ENCODE measurements at places on chromosomes 6 and 20.

GRCh38 chr6:168194732-168195567 is 115.9 kb upstream of the FRMD1 start:
- DNase-seq = no peak

GRCh38 chr20:58004146-58004545 is 224.3 kb downstream of the ANKRD60 start:
- DNase-seq = no peak

GRCh38 chr6:117165911-117166499 is 99.4 kb upstream of the VGLL2 start:
- DNase-seq = no peak

GRCh38 chr20:5045906-5046305 is 44.6 kb upstream of the SLC23A2 start:
- DNase-seq = no peak

DNA sequence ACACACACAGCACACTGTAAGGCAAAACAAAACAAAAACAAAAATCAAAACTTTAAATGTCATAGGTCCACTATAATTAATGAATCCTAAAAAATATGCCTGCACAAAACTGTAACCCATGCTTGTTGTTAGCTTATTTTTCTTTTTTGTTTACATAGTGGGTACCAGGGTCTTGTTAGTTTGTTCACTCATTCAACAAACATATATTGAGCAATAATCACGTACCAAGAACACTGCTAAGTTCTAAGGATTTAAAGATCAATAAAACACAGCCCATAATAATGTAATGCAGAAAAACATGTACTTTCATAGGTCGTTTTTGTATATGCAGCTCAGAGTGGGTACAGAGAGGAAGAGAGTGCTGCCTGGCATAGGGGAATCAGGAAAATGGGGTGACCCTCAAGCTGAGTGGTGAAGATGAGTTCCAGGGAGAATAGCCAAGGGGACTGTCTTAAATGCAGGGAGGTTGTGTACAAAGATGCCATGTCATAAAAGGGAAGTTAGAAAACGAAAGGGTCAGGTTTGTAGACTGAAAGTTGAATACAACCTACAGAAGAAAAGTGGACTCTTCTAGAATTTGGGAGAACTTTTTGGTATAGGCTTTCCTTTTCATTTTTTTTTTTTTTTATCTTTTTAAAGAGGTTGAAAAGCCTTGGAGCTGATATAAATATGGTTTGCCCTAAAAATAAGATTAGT is 113.3 kb upstream of the TBX18 start:
- DNase-seq = no peak

DNA sequence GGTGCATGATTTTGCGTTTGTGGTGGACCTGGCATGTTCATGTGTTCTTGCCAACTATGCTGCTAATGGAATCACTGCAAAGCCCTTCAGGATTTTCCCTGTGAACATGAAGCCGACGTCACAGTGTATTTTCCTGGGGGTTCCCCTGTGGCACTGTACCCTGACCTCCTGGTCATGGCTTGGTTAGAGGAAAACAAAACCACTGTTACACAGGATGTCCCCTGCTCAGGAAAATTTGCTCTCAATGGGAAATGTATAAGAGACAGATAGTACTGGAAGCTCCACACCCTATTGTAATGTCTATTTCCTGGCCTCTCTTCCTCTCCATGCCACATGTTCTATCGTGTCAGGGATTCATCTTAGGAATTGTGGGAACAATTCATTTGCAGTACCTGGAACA is 19.7 kb downstream of the TSHZ2 start:
- no peak for DNase-seq

DNA sequence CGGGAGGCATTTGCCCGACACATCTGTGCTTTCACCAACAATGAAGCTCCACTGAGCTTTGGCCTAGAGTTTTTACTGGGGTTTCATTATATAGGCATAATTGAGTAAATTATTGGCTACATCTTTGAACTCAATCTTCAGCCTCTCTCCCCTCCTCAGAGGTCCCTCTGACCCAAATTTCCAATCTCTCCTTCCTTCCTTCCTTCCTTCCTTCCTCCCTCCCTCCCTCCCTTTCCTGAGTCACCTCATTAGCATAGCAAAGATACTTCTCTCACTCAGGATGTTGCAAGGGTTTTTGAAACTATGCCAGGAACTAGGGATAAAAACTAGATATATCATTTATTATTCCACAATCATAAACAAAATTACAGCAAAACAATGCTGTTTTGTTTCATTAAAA is 238.2 kb upstream of the PRND start:
- no peak for DNase-seq

DNA sequence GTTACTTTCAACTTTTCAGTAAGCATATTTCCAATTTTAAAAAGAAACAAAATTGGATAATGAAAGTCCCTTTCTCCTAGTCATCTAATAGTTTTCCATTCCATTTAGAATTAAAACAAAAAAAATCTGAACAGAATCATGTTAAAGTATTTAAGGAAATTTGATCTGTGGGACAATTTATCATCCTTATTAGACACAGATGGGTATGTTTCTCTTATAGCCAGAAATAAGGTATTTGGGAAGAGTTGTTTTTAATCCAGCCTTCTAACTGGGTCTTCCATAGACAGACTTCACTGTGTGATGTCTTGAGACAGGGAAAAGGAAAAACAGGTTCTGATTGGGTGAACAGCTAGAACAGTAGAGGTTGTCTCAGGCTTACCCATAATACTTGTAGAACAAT is 39.5 kb upstream of the STXBP5 start:
- no peak for DNase-seq

DNA sequence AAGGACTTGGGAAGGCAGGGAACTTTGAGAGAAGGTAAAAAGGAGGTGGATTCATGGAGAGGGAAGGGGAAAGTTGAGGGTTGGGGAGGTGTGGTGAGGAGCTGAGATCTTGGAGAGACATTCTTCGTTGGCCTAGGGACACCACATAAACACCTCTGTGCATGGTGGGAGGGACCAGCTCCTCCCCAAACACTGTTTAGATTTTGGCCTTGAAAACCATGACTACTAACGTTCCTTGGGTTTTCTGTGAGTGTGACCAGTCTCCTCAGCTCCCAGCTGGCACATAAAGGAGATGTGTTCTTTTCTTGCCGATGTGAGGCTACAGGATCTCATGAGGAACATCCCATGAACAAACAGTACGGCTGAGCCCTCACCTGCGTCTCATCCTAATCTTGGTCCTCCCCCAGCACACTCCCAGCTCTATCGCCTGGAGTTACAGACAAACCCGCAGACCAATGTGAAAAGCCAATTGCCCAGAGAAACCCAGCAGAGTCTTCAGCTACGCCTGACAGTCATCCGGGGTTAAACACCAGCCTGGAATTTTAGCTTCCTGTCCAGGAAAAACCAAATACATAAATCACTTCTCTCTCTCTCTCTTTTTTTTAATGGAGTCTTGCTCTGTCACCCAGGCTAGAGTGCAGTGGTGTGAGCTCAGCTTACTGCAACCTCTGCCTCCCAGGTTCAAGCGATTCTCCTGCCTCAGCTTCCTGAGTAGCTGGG is 22.0 kb upstream of the DDR1 start:
- DNase-seq = no peak

GRCh38 chr6:129488313-129488712 is 221.7 kb downstream of the ARHGAP18 start:
- DNase-seq = no peak

DNA sequence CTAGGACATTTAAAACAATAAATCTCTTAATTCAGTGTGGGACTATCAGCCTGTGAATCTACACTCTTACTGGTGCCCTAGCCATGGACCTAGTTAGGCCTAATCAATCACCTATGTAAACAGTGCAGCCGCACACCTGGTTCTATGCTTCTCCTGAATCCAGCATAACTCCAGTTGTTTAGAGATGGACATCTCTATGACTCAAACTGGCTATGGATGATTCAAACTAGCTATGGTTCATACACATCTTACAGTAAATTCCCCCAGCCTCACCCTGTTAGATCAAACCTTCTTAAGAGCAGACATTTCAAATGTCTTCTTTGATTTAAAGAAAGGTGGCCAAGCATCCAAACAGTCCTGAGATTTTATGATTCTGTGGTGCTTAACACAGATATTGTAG is 34.7 kb downstream of the SLC35B3 start:
- DNase-seq = no peak

DNA sequence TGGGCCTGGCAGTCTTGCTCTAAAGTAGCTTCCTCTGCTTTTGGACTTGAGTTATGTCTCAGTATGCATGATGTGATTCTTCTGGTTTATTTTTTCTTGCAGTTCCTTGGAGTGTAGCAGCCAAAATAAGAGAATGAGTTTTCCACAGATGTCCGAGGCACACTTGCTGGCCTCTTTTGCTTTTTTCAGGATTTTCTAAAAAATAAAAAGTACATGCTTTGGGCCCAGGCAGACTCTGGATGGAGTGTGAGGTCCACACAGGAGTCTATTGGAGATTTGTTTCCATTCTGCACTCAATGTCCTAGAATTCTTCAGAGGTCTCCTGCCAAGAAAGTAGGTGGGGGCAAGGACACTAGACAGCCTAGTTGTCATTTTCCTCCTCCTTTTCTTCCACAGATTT is 477.6 kb downstream of the EPM2A start:
- no peak for DNase-seq

DNA sequence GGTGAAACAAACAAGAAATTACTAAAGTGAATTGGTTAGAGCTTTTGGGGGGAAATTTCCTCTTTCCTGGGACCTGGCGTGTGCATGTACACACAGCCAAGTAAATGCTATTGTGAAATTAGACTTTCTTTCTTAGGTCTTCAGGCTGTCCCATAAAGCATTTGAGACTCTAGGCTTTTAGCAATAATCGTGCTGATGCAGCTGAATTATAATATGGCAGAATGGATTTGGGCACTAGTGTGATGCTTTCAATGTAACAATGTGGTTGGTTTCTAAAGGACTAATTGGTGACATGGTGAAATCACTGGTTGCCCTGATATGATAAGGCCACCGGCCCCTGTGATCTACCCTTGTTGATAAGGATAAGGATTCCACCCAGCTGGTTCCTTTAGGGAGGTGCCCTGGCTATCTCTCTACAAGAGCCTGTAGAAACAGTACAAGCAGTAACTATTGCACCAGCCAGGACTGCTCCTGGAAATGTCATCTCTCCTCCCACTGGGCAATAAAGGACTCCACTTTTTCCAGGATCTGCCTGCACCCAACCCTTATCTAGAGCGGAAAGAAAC is 164.1 kb downstream of the TFAP2A start:
- no peak for DNase-seq

DNA sequence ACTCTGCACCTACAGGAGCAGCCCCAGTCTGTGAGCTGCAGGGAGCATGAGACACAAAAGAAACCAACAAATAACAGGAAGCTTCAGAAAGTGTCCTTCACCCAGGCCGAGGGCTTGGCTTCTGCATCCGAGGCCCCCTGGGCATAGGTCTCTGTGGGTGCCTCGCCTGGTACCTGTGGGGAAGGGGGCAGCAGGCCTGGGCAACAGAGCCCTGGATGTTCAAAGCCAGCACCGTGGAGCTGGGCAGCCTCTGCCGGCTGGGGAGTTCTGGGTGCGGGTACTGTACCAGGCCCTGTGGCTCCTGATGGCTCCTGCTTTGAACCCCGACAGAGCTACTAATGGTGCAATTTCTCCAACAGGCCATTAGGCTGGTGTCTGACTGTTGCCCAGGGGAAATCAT is 55.7 kb downstream of the TMEM242 start:
- no peak for DNase-seq

DNA sequence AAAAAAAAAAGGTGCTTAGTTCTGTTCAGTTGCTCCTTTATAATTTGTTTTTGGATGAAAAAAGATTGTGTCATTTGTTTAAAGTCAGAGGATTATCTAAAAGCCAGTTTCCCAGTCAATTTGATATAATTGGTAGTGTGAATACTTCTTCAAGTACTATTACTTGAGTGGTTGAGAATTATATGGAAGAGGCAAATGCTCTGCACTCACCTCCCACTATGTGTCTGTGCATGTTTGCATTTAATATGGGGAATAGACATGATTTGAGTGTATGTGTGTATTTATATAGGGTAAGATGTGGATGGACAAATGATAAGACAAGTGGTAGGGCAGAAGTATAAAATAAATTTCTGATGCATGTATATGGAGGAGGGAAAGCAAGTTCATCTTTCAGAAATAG is 15.8 kb downstream of the GJA1 start:
- DNase-seq = no peak

- no peak for DNase-seq
Measured at GRCh38 chr20:3614466-3614865, 48.7 kb downstream of the GFRA4 start.

GRCh38 chr20:61951695-61952533 is 113.8 kb downstream of the TAF4 start:
- no peak for DNase-seq

GRCh38 chr6:45388328-45388727 is 10.6 kb upstream of the SUPT3H start:
- no peak for DNase-seq

DNA sequence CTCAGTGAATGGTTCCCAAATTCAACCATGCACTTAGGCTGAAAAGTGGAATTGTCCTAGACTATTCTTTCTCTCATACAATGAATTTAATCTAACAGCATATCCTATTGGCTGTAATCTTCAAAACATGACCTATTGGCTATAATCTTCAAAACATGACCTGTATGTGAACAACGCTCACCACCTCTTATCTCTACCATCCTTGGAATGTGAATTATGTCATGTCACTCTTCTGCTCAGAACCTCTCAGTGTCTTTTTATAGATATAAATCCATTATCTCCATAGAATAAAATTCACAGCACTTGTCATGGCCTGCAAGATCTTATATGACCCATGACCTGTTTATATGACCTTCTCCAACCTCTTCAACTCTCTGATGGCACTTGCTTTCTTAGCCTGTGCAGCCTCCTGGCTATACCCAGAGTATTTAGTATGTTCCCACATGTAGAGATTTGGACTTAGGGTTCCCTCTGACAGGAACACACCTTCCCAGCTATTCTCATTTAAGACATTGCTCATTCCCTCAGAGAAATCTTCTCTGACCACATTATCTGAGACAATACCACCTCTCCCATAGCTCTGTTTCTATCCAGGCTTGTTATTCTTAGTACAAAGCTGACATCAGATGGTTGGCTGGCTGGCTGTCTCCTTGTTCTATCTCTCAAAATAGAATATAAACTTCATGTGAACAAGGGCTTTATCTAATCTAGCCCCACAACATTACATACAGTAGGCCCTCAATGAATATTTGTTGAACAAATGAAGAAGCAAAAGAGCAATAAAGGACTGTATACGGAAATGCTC is 275.0 kb upstream of the PREP start:
- DNase-seq = no peak
